Immature natural killer cell (primary cell): ENCODE measurements at places on chromosomes 7 and 10.
A peak's percentile ranks its signal among the peaks of the same experiment; 100 is the strongest.

GRCh38 chr7:30168835-30169573, 34.2 kb downstream of the MTURN start:
- no peak for DNase-seq

DNA sequence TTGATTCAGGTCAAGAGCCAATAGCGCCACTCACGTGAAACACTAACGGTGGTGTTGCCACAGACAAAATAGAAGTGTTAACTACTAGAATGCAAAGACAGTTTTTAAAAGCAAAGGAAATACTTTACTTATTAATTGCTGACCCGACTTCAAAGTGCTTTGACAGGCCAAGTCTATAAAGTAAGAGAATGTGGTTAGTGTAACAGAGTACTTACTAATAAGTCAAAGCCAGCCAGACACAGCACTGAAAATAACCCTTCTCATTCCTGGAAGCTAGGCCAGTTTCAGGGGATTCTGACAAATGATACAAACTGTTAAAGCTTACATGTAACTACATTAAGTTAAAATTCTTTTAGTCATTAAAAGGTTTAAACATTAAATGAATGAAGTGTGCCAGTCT, 50.3 kb downstream of the ENO4 start:
- DNase-seq = no peak

DNA sequence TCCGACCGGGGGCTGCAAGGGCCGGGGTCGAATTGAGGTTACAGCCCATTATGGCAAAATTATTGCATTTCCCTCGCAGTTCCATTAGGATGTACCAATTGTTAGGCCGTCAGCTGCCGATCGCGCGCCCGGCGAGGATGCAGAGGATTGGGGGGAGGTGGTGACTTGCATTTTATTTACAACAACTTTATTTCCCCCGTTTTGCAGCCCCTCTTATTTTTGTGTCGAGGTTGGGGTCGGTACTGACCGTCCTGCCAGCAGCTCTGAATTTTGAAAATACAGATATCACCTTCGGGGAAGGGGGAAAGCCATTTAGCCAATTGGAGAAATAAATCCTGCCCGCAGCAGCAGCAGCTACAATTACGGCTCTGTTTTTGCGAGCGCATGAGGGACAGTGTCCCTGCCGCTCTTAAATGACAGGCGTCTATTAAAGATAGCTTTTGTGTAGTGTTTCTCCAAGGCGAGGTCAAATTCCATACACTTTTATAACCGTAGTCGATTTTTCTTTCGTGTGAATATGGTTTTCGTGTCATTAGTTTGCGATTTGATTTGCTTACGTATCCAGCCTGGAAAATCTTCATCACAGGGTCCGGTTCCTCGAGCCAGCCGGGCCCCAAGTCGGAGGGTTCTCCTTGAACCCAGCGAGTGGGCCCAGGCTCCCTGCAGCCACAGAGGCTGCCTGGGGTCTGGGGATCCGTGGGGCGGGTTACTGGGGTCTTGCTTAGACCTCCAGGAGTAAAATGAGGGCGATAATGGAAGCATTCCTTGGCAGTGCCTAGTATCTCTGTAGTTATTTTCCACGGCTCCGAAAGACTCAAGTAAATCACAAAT, 684 bp upstream of the HOXA5 start:
- no peak for DNase-seq

DNA sequence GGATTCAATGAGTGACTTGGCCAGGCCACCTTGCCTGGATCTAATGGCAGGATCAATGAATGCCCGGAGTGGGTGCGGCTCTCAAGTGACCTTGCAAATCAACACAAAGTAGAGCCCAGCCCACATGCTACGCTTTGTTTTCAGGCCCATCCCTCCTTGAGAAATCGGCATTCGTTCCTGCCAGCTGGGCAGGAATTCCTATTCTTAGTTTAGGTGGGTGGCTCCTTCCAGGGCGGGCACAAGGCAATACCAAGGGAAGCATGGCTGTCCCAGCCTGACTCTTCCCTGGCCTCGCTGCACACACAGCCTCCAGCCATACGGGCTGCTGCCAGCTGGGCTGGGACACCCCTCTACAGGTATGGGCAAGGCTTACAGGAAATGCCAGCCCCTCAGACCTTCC, 119.3 kb downstream of the SH3PXD2A start:
- DNase-seq = no peak

- DNase-seq = no peak
These were observed 88.3 kb downstream of the GALNT17 start for GRCh38 chr7:71220210-71220695.

DNA sequence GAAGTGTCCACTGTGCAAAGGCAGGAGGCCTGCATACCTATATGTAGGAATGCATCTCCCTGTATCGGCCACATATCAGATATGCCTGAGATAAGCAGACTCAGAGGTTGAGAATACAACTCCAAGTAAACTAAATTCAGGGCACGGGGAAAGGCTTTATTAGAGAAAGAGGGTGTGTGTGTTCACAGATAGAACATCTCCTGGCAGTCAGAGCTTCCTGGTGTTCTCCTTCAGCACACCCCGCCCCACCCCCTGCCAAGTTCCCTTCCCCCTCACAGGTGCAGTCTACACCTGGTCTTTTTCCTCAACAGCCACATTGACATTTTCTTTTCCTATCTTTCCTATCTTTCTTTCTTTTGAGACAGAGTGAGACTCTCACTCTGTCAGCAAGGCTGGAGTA, 17.1 kb downstream of the GBX1 start:
- DNase-seq = no peak

GRCh38 chr7:156944876-156945275, 4.6 kb upstream of the NOM1 start:
- no peak for DNase-seq

GRCh38 chr7:70647801-70648498, 484.0 kb upstream of the GALNT17 start:
- DNase-seq = peak; percentile 95

DNA sequence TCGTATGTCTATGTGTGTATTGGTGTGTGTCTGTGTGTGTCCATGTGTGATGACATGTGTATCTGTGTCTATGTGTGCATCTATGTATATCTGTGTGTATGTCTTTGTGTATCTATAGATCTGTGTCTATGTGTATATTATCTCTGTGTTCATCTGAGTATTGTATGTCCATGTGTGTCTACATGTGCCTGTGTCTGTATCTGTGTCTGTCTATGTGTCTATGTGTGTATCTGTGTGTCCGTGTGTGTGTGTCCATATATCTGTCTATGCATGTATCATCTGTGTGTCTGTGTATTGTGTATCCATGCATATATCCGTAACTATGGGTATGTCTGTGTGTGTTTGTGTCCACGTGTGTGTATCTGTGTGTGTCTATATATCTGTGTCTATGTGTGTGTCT, 2.7 kb upstream of the FAM20C start:
- no peak for DNase-seq
